HFFc6 (cell line): ENCODE measurements at places on chromosomes 6 and 20.

DNA sequence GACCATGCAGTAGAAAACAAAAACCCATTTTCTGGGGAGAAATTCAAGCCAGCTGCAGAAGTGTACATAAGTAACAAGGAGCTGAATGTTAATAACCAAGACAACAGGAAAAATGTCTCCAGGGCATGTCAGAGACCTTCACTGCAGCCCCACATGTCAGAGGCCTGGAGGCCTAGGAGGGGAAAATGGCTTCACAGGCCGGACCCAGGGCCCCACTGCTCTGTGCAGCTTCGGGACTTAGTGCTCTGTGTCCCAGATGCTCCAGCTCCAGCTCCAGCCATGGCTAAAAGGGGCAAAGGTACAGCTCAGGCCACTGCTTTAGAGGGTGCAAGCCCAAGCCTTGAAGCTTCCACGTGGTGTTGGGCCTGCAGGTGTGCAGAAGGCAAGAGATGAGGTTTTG is 43.6 kb downstream of the HACE1 start:
- DNase-seq, result no peak

DNA sequence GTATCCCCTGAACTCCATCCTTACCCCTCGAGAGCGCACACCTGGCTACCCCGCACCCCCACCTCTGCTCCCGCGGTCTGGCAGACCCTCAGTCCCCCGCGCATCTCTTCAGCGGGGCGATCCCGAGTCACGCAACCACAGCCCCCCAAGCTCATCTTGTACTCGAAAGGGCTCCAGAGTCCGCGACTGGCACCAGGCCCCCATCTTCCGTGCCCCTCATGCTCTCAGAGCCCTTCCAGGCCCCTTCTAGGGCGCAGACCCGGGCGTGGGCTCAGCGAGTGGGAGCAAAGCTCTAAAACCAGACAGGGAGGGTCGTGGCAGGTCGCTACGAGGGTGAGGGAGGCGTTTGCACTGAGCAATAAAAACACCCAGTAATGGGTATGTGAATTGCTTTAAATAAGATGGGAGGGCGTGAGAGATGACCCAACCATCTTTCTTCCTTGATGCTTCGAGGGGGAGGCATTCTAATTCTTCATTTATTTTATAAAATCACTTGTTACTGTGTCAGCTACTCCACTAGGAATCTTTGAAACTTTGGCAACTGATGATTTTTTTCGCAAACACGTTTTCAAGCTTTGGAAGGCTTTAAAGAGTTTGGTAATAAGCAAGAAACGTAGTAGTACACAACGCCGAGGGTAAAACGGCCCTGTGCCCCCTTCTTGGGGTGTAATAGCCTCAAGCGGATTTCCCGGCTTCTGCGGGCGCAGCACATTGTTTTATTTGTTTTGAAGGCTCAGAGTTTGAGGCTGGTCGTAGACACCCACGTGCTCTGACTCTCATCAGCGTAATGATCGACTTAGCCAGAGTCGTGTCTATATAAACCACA is 42.6 kb upstream of the SUPT3H start:
- peak; percentile 25 for DNase-seq

DNA sequence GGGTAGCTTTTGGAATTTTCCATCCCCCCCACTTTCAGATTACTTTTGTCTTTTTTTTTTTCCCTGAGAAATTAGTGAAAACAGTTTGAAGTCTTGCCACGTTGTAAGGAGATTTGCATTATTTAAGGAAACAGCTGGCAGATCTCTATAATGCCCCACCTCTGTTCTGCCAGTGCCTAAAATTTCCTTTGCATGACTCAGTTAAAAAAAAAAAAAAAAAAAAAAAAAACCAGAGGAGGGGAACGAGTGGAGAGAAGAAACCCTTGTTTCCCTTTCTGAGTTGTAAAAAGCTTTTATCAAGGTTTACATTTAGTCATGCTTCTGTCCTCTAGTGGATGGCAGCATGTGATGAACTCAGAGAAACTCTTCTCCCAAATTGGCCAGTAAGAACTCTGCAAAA is 33.5 kb downstream of the CARMIL1 start:
- DNase-seq, result peak; percentile 68

DNA sequence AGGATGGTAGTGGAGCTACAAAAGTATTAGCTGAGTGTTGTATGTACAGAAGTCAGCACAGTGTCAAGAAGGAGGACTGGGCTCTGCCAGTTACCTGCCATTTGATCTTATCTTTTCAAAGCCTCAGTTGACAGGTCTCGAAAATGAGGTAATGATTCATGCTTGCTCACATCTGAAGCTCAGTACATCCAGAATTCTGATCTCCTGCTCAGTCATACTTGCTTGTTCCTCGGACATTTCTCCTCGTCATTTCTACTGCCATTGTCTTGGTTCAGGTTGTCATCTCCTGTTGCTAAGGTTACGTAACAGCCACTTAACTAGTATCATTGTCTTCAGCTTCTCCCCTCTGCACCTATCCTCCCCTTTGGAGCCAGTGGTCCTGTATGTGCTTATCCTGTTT is 89.5 kb downstream of the SLX4IP start:
- peak; percentile 32 for DNase-seq

DNA sequence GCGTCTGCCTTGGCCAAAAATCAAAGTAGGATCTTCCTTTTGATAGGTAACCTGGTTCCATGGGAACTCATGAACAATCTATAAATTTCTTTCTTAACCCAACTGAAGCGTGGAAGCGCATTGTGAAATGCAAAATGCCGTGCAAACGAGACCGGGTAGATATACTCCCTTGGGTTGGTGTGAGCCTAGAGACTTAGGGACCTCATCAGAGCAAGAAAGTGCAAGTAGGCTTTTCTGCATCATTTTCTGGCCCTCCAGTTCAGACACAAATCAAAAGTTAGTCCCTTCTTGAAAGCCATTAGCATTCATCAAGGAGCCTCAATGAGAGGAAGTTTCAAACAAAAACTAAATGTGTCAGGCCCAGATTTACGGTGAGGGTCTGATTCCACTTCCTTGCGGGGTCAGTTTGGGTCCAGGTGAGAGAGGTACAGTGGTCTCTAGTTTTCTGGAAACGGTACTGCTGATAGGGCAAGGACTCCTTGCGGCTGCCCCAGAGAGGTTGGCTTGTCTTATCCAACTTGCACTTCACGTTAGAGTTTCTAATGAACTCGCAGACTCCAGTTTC is 5.3 kb upstream of the ZNF184 start:
- no peak for DNase-seq

DNA sequence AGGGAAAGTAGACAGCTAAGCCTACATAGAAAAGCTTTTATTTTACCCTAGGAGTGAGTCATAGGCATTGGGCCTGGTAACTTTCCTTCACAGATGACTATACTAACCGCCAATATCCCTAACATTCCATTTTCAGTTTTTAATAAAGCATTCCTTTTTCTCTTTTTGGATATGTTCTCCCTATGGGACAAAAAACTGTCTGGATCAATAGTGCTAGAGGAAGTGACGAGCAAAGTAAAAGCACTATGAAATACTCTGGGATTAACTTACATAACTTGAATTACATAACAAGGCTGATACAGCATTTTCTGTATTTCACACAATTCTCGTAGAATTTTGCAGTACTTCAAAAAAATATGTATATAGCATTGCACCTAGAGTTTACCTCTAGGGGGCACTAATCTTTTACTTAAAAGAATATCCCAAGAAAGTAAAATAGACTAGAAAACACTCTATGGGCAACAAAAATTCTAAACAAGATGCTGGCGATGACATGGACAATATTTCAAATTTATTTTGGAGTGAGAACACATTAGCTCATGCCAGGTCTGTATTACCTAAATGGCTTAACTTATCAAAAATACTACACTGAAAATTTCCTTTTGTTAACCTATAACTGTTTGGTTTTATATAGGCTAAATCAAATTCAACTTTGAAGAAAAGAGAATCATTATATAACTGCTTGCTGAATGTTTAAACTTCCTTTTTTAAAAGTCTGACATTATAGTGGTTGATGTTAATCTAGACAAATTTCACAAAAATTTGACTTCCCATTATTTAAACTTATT is 66.3 kb upstream of the DST start:
- peak; percentile 79 for DNase-seq

GRCh38 chr6:139337001-139337400 is 37.4 kb downstream of the CITED2 start:
- no peak for DNase-seq

GRCh38 chr6:107419733-107420132 is 39.6 kb downstream of the PDSS2 start:
- peak; percentile 13 for DNase-seq

DNA sequence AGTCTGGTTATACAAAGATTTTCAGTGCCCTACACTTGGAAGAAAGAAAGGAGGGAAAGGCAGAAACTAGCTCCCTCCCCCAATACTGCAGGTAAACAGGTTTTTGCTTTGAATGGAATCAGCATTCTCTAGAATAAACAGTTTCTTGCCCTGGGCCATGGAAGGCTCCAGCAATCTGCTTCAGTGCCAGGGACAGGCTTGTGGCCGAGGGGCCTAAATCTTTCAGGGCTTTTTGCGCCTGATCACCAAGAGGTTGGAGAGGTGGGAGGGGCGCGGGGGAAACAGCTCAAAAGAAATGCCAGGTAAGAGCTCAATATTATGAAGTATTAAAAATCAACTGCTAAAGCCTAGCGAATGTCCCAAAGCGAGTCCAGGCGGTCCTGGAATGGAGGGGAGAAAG is 23.8 kb downstream of the TFAP2B start:
- DNase-seq, result no peak

DNA sequence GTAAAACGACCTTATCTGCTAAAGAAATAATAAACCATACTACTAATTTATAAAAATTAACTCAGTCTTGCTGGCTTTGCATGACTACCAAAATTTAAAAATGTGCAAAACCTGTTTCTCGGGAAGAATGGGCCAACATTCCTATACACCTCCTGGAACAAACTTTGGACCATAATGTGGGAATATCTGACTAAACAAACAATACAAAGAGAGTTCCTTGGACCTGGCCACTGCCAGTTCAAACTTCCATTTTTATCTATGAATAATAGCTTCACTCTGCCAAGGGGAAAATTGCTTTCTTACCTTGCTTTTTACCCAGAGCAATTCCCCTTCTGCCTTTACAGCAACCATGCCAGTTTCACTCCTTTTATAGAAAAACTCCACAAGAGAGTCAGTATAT is 38.7 kb upstream of the POU5F1 start:
- no peak for DNase-seq

- DNase-seq, result no peak
Observed at GRCh38 chr20:13333036-13333435, 112.0 kb downstream of the ISM1 start.

DNA sequence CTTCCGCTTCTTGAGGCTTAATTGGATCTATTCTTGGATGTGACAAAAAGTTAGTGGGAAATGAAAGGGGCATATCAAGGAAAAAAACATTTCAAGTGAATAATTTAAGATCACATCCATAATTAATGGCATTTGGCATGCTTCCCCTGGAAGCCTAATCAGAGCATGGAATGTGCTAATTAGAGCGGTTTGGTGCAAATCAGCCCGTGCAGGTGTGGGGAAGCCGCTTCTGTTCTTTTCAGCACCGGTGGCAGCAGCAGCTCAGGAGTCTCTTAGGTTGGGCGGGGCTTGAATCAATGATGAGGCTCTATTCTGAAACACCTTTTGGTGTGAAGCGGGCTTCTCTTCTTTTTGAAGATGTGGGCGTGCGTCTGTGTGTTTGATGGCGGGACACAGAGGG is 301.2 kb downstream of the LRFN2 start:
- no peak for DNase-seq

- no peak for DNase-seq
Observed at GRCh38 chr6:69816026-69816425, 19.2 kb upstream of the LMBRD1 start.

DNA sequence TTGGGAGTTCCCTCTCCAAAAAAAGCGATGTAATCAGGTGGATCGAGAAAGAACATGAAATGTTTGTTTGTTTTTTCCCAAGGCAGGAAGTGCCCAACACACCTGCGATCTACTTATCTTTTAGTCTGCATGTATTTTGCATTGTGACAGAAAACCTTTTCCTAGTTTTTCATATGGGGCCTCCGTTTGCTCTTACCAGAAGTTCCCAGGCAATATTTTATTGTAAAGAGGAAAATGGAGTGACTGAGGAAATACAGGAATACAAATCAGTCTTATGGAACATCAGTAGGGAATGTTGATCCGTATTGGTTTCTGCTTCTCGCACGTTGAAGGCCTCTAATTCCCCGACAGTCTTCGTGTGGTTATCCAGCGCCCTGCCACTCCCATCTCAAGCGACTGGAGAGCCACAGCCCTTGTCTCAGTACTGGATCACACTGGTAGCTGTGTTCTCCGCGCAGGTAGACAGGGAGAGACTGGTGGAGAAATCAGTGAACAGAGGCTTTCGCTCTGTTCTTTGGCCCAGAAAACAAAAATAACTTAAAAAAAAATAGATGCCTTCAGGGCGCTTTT is 107.4 kb downstream of the TRIM27 start:
- no peak for DNase-seq

DNA sequence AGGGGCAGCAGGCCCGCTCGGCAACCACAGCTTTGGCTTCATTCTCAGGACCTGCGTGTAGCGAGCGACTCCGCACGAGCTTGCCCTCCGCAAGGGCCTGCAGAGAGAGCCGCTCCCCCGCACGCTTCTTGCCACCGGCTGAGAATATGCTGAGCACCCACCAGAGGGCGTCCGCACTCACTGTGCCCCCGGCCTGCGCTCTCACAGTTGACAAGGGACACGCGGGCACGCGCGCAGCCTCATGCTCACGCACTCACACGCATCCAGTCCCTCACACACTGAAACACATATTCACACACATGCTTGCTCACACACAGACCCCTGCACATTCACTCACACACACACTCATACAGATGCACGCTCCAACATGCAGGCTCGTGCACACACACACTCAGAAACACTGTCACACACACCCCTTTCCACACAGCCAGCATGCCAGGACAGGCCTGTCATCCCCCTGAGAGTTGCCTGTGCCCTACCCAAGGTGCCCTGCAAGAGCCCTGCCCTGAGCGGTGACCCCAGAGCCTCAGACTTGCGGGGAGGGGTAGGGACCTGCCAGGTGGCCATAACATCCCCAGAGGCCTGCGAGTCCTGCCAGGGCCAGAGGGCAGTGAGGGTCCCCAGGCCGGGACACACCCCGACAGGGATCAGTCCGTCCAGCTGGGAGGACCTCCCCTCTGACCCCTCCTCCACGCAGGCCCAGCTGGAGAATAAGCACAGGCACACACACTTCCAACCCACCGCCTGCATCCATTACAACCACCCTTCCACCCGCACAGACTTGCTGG is 174.1 kb downstream of the BMP7 start:
- DNase-seq, result no peak

DNA sequence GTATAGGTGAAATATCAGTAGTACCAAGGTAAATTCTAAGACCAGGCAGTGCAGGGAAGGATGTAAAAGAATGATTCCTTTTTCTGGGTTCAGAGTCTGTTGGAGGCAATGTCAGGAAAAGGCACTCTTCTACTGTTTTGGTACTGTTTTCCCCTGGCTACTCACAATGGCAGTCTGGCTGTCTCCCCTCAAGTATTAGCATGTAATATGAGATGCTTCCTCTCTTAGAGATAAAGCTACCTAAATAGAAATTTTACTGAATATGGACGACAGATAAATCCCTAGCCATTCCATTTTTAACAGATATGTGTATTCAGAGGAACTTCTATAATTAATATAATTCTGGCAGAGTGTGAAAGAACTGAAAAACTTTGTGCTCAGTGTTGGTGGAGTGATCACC is 3.5 kb downstream of the RNF8 start:
- no peak for DNase-seq
